Activated CD8-positive, alpha-beta memory T cell treated with anti-CD3 and anti-CD28 coated beads for 48 hours (primary cell): ENCODE measurements at places on chromosomes 4 and X.

DNA sequence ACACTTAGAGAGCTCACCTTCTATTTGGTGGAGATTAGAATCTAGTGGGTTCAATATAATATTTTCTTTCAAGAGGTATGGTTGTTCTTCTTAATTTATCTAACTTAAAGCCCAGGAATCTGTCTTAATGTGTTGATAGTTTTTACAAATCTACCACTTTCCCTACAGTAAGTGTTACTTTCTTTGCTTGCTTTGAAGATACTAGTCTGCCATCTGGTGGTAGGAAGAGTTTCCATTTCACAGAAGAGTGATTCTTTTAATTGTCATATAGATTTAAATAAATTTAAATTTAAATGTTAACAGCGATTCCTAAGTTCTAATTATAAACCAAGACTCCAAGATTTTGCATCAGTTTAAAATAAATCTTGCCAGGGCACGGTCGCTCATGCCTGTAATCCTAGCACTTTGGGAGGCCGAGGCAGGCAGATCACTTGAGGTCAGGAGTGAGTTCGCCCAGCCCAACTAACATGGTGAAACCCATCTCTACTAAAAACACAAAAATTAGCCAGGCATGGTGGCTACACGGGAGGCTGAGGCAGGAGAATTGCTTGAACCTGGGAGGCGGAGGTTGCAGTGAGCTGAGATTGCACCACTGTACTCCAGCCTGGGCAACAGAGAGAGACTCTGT is 43.5 kb downstream of the NUDT9 start:
- DNase-seq: no peak

DNA sequence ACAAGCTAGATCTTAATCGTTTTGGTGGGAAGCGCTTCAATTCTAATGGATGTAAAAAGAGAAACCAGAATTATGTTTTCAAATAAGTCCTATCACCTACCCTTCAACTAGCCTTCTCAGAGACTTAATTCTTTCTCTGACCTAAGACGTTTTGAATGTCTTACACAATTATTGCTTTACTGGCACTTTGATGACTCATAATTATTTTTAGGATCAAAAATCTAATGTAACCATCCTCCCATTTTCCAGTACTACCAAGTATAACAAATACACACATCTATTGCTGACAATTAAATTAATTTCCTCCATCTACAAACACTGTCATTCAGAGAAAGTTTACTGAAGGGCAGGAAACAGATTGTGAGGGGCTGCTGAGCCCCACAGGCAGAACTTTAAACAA is 108.6 kb downstream of the PPP3CA start:
- no peak for DNase-seq

DNA sequence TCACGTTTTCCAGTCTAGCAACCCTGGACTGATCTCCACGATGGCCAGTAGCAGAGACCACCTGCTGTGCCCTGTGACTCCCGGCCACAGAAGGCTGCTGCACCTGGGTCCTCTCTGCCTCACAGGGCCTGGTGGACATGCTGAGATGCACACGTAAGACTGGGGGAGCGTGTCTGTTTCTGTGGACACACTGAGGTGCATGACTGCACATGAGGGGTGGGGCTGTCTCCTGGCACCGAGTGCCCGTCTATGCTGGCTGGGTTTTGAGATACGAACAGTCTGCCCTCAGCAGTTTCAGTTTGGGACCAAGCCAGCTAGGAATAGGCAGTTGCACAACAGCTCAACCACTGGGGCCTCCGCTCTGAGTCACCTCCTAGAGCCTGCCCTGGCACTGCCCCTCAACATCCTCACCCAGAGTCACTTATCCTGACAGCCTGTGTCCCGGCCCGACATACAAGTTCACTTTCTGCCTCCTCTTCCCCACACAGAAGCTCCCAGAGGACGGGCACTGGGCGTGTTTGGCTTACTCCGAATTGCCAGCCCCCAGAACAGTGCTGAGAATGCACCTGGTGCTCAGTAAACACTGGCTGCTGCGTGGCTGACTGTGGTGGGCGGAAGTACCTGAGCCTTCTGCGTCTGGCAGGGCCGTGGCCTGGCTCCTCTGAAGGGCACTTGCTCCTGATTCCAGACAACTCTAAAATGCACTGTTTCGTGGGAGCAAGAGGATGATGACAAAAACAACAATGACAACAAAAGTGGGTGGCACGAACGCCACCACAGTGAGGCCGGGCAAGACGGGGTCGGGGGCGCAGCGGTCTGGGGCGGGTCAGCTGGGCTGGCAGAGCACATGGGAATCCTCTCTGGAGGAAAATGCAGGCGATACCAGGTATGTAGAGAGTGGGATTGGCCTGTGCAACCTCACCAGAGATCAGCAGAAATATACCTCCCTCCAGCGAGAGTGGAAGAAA is 30.9 kb downstream of the RNF212 start:
- no peak for DNase-seq

- DNase-seq: no peak
Observed at GRCh38 chrX:132831336-132831973, 127.0 kb downstream of the HS6ST2 start.

GRCh38 chr4:152810715-152811287 is 31.0 kb downstream of the ARFIP1 start:
- DNase-seq: no peak

DNA sequence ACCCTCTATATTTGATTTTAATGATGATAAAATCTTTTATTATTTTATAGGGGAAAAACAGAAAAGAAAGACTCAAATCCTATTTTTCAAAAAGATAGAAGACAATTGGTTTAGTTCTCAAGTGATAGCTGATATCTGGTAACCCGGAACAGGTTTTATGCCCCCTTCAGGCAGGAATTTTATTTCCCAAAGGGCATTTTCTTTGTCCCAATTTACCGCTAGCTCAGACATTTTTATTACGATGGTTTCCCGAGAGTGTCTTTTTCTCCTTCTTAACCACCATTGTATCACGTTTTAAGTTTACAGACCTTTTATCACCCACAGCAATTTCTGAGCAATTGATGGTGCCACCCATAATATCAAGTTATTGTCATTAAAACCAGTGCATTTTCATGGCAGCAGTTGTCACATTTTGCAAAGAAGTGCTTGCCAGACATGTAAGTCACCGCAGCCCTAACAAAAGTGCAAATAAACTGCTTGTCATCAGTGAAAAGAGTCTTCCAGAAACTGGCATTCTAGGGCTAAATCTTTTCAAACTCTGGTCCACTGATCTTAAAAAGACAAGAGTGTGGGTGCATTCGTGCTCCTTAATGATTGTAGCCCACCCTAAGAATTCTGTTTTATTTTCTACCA is 204.8 kb upstream of the VCX start:
- no peak for DNase-seq

GRCh38 chr4:175035905-175036304 is 117.7 kb downstream of the ADAM29 start:
- no peak for DNase-seq

GRCh38 chrX:154426916-154427770 is 1.3 kb upstream of the ATP6AP1 start:
- DNase-seq: no peak

DNA sequence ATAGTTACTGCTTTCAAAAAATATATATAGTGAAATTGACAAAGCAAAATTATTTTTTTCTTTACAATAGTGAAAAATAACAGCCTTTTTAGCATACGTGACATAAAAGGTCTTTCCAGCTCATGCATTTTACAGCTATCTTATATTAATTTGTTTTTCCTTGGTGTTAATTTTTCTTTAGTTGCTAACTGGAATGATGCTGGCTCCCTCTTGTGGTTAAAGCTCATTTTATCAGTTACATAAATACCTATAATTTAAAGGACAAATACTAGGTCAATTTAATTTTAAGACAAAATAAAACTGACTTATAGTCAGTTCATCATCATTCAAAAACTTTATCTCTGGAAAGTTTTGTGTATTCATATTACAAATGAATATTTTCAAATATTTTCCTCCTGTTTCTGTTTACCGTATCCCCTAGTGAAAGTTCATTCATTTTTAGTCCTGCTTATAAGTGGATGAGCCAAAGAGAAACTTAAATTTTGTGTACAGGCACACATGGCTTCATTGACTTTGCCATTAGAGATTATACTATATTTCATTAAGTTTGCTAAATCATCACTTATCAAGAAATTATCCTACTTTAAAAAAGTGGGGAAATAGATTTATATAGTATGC is 9.9 kb upstream of the ANAPC4 start:
- DNase-seq: no peak
